ENCODE measurements at places on chromosomes 1 and 21. TPM values are rescaled to one million over a fixed set of nuclear protein-coding genes. Genes with fewer than 3 reads are reported as not detected.

The LCE1B gene
- not detected for polyA plus RNA-seq

The TSPAN2 gene
- polyA plus RNA-seq: 0.27 TPM

The KCNE2 gene
- 0.57 TPM for polyA plus RNA-seq

The OR2M3 gene
- not detected for polyA plus RNA-seq

The SMCP gene
- not detected for polyA plus RNA-seq

The PCSK9 gene
- 48.9 TPM for polyA plus RNA-seq

The SDCCAG8 gene
- polyA plus RNA-seq: 25.8 TPM

The LCE3E gene
- not detected for polyA plus RNA-seq

The NT5C1A gene
- not detected for polyA plus RNA-seq

The S100A16 gene
- polyA plus RNA-seq: 142 TPM

The VTCN1 gene
- 1.0 TPM for polyA plus RNA-seq

The LHX8 gene
- not detected for polyA plus RNA-seq

The KRTAP10-6 gene
- polyA plus RNA-seq: not detected

The CYP4Z1 gene
- polyA plus RNA-seq: 0.21 TPM

The TTC22 gene
- 2.5 TPM for polyA plus RNA-seq

The TRNP1 gene
- 0.97 TPM for polyA plus RNA-seq

The TPTE gene
- polyA plus RNA-seq: not detected

The SPRR4 gene
- polyA plus RNA-seq: not detected

The CD160 gene
- 1.4 TPM for polyA plus RNA-seq

The USP25 gene
- 6.2 TPM for polyA plus RNA-seq

The USH2A gene
- polyA plus RNA-seq: 0.14 TPM

Measured in liver (tissue), 10 donors.